Substantia nigra (tissue), 51 donors: ENCODE measurements at places on chromosomes 1 and 21.

DNA sequence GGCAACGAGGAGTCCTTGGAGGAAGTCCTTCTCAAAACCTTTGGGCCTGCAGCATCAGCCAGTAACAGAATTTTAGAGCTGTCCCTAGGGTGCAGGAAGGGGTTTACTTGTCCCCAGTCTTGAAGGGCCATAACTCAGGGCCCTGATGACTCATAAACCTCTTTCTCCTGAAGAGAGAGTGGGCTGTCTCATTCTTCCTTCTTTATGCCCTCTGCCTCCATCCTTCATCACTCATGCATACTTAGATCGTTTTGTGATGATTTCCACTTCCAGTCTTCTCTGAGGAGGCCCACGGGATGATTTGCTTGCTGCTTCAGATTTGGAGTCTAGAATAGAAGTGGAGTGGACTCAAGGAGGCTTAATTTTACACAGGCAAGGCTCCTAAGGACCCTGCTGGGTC lies 60.2 kb downstream of the NDUFS5 start:
- no peak for DNase-seq

DNA sequence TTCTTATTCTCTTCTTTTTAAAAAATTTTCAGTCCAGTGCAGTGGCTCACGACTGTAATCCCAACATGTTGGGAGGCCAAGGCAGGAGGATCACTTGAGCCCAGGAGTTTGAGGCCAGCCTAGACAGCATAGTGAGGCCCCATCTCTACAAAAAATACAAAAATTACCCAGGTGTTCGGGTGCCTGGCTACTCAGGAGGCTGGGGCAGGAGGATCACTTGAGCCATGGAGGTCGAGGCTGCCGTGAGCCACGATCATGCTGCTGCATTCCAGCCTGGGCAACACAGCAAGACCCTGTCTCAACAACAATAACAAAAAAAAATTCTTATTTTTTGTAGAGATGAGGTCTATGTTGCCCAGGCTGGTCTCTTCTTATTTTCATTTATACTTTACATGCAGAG lies 7.9 kb downstream of the PLA2G2D start:
- DNase-seq, result no peak

DNA sequence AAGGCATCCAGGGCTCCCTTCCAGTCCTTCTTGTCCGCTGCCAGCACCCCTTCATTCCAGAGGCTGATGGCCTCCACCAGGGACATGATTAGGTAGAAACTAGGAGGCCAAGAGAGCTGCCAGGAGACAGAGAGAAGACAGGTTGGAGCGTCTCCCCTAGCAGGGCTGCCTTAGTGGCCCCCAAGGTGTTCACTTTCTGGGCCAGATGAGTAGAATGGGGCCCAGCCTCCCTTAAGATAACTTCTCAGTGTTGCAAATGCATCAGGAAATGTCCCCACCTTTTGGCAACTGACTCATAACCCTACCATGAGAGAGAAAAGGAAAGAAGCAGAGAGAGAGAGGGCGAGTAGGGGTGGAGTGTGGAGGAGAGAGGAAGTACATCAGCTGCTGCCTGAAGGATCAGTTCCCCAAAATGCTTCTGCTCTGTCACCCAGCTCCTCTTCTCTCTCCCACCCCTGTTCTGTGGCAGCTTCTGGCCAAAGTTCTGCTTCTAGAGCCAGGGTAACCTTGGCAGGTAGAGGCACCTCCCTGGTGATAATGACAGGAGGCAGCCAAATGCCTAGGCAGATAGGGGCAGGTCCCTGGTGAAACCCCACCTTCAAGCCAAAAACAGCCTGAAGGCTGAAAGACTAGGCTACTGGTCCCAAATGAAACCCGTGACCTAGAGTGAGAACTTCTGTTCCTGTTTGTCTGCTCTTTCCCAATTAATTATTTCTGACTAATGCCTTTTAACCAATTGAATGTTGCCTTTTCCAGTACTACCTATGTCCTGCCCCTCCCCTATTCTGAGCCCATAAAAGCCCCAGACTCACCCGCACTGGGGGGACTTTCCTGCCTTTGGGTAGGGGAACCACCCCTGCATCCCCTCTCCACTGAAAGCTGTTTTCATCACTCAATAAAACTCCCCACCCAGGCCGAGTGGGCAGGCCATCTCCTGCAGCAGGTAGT lies at the start of gene NCF2:
NCF2 (minus strand) TSS at position 216 of the 948 bp plus-strand sequence; CDS start at position 86, 130 bp downstream.
- DNase-seq, result no peak

- DNase-seq, result peak; percentile 55
Measured at GRCh38 chr1:9384751-9385245, 92.1 kb downstream of the SPSB1 start.

GRCh38 chr1:162136760-162137159 lies 67.3 kb downstream of the NOS1AP start:
- no peak for DNase-seq

DNA sequence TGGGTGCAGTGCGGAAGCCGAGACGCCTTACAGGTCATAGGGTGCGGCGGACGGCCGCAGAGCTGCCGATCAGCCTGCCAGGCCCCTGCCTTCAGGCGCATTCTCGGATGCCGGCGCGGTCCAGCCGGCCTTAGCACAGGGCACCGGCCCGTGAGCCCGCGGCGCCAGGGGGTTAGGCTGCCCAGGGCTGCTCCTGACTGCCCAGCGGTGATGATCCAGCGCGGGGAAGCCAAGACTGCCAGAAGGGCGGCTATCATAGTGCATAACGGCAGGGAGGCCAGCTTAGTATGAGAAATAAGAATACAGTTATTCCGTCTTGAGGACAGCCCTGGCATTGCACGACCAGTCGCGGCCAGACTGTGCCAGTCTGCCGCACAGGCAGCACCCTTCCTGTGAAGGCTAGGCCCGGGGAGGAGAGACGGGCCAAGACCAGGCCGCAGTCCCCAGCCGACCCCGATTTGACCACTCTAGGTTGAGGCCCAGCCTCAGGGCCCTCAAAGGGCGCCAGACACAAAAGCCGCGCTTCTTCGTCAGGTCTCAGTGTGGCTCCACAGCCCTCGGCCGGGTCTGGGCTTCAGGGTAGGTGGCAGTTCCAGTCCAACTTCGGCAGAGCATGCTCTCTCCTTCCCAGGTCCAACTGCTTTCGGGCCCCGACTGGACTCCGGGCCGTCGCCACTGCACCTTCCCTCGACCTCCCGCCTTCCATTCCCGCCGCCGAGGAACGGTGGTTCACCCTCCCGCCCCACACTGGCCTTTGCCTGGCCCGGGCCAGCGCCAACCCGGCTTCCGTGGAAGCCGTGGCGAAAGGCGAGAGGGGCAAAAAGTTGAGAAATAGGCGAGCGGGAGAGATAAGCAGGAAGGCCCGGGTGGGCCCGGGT lies 829 bp downstream of the ALX3 start:
- no peak for DNase-seq

DNA sequence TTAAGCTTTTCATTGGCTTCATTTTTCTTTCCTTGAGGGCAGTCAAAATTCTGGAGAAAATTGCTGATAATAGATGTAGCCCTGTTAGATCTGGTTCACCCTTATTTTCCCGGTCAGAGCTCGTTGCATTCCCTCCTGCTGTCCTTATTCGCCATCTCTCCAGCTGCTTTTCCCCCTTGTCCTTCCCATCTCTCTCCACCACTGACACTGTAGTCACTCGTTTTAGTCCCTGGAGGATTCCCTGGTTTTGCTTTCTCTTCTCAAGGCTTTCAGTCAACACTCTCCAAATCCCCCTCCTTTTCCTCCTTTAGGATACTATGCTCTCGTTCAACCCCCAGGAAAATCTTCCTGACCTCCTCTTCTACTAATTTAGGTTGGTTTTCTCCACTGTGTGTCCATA lies 83.1 kb downstream of the C21orf91 start:
- no peak for DNase-seq

DNA sequence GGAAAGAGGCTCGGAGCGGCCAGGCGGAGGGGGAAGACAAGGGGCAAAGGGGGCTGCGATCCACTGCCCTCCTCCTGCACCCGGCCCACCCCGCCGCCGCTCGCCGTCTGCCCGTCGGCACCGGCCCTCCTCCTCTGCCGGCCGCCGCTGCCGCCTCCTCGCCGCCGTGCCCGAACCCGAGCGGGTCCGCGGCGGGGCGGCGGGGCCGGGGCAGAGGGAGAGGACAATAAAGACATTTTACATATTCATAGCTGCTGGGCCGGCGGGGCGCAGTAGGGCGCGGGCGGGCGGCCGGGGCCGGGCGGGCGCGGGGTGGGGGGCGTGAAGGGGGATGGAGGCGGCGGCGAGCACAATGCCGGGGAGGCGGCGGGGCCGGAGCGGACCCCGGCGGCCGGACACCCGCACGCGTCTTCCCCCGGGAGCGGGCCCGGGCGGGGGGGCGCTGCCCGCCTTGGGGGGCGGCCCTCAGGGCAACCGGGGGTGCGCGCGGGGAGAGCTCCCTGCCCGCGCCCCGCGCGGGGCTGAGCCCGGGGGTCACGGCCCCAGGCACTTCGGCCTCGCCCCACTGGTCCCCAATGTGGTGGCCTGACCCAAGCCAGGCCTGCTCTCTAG lies 546 bp downstream of the POU2F1 start:
- no peak for DNase-seq

- DNase-seq, result no peak
Measured at GRCh38 chr1:26570287-26570686, 40.7 kb downstream of the RPS6KA1 start.

- DNase-seq, result peak; percentile 30
Measured at GRCh38 chr1:212858461-212859265, 588 bp downstream of the FLVCR1 start.
